ENCODE measurements at places on chromosomes 3 and 15.

DNA sequence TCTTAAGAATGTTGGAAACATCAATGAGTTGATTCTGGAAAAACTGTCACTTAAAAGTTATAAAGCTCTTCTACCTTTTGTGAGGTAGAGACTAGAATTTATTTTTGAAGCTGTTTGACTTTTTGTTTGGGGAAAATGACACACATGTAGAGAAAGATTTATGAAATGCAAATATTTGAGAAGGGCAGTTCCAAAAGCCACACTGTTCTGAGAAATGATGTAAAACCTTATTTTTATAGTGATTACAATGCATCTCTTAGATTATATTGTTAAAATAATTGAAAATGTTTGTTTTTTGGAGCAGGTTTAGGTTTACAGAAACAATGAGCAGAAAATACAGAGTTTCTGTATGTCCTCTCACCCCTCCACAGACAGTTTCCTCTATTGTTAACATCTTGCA, 116.1 kb upstream of the CMC1 start:
- DNase-seq, result no peak

- no peak for DNase-seq
These were observed 83.6 kb downstream of the CCR1 start for GRCh38 chr3:46124216-46125177.

GRCh38 chr3:14265246-14265962, 86.8 kb downstream of the LSM3 start:
- no peak for DNase-seq

- no peak for DNase-seq
These were observed 48.5 kb downstream of the PXYLP1 start for GRCh38 chr3:141280086-141280485.

DNA sequence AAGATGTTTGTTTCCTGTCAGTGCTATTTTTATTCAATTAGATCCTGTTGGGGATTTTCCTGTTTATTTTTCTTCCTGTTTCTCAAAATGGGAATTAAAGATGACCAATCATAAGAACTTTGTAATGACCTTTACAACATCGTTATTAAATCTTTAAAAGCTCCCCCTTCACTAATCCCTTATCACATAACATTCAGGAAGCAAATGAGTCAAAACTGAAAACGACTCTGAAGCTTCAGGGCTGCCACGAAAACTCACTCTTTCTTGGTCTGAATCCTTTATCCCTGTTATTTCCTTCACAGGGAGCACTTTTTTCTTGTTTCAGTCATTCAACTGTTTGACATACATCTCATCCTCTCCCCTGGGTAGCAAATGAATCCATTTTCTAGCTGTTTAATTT, 75.8 kb upstream of the MB21D2 start:
- no peak for DNase-seq
